ENCODE measurements at places on chromosomes 12 and 14.
A peak's percentile ranks its signal among the peaks of the same experiment; 100 is the strongest.

DNA sequence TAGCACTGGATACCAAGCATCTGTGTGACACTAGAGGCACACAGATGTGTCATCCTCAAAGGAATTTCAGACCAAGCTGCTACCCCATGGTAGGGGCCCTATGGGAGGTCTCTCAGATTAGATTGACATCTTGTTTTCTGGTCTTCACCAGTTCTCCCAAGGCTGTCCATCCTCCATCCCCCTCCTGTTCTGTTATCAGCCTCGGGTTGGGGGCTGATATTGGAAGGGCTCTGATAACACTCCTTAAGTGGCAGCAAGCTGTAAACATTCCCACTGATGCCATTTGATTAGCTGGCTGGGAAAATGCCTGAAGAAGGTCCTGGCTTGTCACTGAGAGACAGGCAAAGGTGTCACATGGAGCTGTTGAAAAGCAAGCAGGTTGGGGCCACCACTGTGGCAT, 185.9 kb upstream of the RBM19 start:
- no peak for DNase-seq

DNA sequence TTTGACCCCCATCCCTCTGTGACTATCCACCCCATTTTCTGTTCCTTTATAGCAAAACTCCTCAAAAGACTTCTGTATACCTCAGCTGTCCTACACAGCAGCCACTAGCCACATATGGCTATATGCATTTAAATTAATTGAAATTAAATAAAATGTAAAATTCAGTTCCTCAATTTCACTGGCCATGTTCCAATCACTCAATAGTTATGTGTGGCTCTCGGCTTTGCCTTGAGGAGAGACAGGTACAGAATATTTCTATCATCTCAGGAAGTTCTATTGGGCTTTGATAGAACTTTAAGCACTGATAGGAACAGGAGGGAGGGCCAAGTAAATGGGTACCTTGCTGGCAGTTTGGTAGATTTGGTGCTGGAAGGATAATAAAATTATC, 280.3 kb upstream of the AMIGO2 start:
- no peak for DNase-seq

DNA sequence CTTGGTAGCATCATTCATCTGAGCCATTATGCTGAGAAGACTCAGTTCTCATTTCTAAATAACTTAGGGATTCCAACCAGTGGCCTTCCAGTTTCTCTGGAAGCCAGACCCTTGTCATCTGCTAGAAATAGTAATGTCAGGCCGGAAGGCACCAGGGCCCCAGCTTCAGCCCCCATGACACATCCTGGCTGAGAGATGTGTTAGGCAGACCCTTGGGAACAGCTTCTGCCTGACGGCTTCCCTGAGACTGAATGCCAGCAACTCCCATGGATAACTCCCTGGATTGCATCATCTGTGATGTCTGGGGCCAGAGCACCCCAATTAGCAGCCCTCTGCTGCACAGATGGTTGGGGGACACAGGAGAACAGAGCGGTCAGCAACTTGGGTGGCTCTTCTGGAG, 583.5 kb upstream of the TBX3 start:
- DNase-seq, result no peak

DNA sequence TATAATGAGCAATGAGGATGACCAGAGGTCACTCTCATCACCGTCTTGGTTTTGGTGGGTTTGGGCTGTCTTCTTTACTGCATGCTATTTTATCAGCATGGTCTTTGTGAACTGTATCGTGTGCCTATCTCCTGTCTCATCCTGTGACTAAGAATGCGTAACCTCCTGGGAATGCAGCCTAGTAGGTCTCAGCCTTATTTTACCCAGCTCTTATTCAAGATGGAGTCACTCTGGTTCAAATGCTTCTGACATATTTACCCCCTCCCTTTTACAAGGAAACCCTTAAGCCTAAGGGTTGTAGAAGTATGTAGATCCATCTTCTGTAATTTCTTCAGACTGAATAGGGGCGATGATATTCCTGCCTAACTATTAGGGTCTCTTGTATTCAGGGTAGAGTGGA, 8.4 kb downstream of the IFI27L1 start:
- no peak for DNase-seq

- DNase-seq, result no peak
Observed at GRCh38 chr12:109539508-109539907, 33.8 kb downstream of the MMAB start.

DNA sequence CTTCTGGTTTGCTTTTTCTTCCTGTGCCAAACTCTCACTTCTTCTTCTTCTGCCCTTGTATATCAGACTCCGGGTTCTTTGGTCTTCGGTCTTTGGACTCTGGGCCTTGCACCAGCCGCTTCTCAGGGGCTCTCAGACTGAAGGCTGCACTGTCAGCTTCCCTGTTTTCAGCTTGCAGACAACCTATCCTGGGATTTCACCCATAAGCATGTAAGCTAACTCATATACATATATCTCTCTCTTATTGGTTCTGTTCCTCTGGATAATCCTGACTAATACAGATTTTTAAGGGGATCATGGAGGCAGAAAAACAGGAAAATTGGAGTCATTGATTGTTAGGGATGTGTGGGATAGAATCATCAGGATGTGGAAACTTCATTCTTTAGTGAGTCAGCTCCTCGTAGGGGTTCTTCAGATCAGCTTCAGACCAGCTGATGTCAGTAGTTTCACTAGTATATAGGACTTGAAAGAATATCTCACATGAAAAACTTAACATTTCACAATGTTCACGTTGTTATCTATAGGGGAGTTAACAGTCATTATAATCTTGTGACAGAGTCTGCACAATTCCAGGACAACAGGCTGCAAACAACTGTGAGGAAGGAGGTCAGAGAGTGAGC, 102.9 kb downstream of the RASSF9 start:
- DNase-seq, result no peak

DNA sequence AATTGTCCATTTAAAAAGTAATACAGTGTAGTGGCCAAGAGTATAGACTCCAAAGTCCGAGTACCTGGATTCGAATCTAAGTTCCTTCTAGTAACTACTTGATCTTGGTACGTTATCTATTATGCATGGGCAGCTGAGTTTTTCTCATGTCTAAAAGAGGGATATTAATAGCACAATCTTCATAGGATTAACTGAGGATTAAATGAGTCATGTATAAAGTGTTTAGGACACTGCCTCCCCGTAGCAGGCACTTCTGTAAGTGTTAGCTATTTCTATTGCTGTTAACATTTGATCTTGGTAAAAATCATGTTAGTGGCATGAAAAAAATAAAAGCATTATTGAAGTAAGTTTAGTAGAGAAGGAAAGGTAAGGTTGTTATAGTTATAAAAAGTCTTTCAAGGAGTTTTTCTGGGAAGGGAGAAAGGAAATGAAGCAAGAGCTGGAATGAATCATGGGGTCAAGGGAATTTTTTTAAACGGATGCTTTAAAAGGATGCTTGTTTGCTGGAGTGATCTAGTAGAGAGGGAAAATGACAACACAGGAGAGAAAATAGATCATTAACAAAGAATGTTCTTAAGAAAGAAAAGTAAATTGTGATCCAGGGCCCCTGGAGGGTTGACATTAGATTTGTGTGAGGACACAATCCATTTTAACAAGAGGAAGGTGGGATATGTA, 502.2 kb upstream of the USP15 start:
- DNase-seq, result no peak

DNA sequence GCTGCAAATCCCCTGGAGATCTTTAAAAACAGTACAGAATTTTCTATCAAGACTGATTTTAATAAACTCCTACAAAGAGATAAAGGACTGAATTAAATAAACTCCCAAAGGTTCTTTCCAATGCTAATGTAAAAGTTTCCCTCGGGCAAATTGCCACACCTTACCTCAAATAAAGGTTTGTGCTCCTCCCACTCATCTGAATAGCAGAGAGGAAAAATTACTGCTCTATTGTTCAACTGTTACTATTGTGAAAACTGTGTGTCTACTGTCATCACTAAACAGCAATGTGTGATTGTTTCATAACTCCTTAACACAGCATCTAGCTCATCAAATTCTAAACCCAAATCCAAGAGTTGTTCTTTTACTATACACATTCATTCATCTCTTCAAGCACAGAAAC, 3.2 kb downstream of the SPTLC2 start:
- no peak for DNase-seq

- DNase-seq, result peak; percentile 52
Observed at GRCh38 chr12:75658901-75659823, 147.8 kb upstream of the KRR1 start.

GRCh38 chr14:74579447-74580274, 32.4 kb downstream of the LTBP2 start:
- peak; percentile 81 for DNase-seq

DNA sequence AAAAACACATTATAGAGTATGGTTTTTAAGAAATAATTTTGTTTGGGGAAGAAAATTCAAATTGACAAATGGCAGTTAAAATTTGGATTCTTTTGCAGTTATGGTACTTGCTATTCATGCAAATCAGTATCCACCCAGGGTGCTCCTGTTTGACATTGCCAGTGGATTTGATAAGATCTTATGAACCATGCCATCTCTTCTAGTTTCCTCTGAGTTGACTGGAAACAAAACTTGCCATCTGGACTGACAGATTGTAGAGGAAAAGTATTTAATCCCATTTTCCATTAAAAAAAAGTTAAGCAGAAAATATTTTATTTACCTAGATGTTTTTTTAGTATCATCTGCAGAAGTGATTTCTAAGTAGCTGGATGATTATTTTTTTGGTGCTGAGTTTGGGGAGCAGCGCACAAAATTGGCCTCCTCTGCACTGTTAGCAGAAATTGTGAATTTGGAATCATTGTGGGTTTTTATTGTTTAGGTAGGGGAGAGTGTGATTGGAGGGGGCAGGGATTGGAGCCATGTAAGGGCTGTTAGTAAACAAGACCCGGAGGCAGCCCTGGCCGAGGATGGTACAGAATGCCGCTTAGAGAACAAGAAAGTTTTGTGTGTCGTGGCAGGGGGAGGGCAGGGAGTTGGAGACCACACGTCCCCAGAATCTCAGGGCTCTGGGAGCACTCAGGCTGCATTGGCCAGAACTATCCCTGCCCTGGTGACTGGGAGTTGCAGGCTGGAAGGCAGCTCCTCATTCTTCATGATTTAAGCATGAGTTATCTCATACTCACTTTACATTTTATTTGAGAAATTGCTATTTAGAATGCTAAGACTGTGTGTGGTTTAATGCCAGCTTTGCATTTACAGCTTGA, 56.6 kb downstream of the WDR20 start:
- DNase-seq, result no peak

GRCh38 chr14:60183741-60184140, 18.5 kb upstream of the DHRS7 start:
- no peak for DNase-seq

DNA sequence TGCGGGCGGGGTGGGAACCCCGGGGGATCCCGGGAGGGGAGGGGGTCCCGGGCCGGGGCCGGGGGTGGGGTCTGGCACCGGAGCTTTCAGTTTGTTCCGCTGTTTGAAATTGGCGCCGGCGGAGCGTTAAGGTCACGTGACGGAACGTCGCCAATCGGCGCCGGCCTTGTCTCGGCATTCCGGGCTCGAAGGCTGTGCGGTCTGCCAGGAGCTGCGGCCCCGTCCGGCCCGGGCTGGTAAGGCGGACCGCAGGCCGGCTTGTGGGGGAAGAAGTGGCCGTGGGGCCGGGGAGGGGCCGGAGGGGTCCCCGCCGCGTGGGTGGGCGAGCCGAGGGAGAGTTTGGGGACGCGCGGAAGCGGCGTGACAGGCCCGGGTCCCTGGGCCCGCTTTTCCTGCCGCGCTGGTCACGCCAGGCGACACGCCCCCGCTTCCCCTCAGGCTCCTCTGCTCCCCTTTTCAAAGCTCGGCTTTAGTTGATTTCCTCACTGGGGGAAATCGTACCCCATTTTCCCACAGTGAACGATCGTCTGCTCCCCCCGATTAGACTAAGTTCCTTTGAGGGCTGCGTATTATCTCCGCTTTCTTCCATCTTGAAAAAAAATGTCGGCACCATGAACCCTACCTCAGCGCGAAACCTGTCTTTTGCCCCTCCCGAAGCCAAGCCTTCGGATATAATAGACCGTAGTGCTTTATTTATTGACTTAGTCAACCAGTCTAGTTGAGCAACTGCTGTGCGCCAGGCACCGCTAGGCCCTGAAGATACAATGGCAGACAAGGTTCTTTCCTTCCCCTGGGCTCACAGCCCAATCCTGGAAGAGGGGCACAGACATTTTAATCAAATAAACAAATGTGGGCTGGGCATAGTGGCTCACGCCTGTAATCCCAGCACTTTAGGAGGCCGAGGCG, at the start of the genes FOXM1 and RHNO1:
FOXM1 (minus strand) TSS at position 128 of the 906 bp plus-strand sequence. CDS start 2,696 bp downstream, outside the sequence.
RHNO1 (plus strand) TSS at position 177 of the 906 bp plus-strand sequence. CDS start 8,144 bp downstream, outside the sequence.
- peak; percentile 83 for DNase-seq

DNA sequence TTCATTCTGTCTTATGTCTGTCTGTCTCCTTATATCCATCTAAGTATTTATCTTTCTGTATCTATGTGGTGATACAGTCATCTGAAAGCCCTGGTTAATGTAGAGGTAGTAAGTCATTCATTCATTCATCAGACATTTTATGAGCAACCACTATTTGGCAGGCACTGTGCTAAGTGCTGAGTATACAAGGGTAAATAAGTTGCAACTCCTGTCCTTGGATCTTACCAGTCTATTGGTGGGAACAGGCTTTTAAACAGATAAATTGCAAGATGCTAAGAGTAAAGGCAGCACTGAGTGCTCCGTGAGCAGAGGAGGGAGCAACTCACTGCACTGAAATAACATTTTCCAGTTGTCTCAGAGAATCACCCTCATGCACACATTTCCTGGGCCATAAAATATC, 68.6 kb downstream of the TMEM30B start:
- DNase-seq, result no peak

DNA sequence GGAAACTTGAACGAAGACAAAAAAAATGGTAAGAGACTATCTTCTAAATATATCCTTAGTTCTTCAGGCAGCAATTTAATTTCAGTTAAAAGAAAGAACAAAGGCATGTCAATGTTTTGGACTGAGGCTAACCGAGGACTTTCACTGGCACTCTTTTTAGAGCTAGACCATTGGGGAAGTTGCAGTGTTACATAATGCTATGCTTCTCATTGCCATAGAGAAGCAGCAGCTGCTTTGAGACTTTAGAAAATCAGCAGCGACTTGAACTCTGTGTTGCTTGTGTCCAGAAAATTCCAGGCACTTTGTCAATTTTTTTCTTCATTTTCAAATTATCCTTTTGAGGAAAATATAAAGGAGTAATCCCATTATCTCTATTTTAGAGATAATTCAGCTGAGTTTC, 964.2 kb downstream of the NRXN3 start:
- DNase-seq, result no peak

GRCh38 chr12:24950231-24950834, 1.4 kb upstream of the BCAT1 start:
- DNase-seq, result no peak

DNA sequence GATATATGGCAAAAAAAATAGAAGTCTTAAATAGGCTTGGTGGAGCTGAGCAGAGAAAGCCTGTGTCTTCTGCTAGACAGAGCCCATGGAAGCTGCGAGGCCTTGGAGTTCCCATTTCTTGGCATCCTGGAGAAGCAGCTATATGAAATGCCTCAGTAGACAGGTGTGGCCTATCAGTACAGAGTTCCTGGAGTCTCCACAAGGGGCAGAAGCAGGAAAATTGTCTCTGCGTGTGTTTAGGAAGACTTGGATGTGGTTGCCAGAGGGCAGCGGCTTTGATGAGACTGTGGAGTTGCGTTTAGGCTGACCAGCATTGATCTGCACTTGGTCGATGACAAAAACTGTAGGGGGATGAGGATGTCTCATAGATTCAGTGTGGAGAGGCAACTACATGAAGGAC, 334.5 kb upstream of the SEL1L start:
- no peak for DNase-seq
